ENCODE measurements at places on chromosomes 6 and 20.

DNA sequence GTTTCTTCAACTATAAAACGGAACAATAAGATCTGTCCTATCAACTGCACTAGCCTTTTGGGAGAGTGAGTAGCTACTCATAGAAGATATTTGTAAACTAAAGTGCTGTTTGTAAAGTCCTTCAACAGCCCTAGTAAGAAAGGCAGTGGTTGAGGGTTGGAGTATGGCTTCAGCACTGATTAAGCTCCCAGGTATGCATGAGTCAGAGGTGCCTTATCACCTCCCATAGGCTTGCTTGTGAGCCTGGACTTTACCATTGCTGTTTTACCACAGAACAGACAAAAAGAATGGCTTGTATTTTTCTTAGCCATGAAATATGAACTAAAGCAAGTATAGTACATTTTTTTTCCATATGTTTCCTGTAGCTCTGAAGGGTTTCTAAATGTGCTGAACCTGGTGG, 44.1 kb downstream of the SAMD3 start:
- H3K27ac ChIP-seq: no peak overlapping the region
- peaks cover 18% of the 10 kb centered on the region for H3K36me3 ChIP-seq
- H3K4me1 ChIP-seq: peaks cover 25% of the 10 kb centered on the region
- no peaks in the 10 kb centered on the region for H3K27me3 ChIP-seq
- no peak for DNase-seq
- H3K4me3 ChIP-seq: no peak overlapping the region

GRCh38 chr6:155089746-155090145, 94.6 kb downstream of the TIAM2 start:
- DNase-seq: no peak
- H3K4me3 ChIP-seq: no peak overlapping the region
- H3K36me3 ChIP-seq: no peaks in the 10 kb centered on the region
- H3K27me3 ChIP-seq: peaks cover 5% of the 10 kb centered on the region
- no peaks in the 10 kb centered on the region for H3K4me1 ChIP-seq

- peak overlapping the region; percentile 12 for H3K4me3 ChIP-seq
- peaks cover 2% of the 10 kb centered on the region for H3K36me3 ChIP-seq
- H3K27me3 ChIP-seq: no peaks in the 10 kb centered on the region
- no peak overlapping the region for H3K27ac ChIP-seq
- H3K4me1 ChIP-seq: peaks cover 19% of the 10 kb centered on the region
Measured at GRCh38 chr20:23928788-23929187, 49.2 kb upstream of the CST5 start.

GRCh38 chr6:131381052-131381708, 191.8 kb upstream of the ARG1 start:
- DNase-seq: no peak
- H3K4me1 ChIP-seq: peaks cover 13% of the 10 kb centered on the region
- no peak overlapping the region for H3K4me3 ChIP-seq
- H3K36me3 ChIP-seq: peaks cover 24% of the 10 kb centered on the region
- H3K27ac ChIP-seq: no peak overlapping the region
- H3K27me3 ChIP-seq: no peaks in the 10 kb centered on the region

- H3K4me3 ChIP-seq: no peak overlapping the region
- no peak overlapping the region for H3K27ac ChIP-seq
- DNase-seq: no peak
- H3K27me3 ChIP-seq: peaks cover 5% of the 10 kb centered on the region
Measured at GRCh38 chr20:17928211-17928611, 40.4 kb downstream of the SNX5 start.

DNA sequence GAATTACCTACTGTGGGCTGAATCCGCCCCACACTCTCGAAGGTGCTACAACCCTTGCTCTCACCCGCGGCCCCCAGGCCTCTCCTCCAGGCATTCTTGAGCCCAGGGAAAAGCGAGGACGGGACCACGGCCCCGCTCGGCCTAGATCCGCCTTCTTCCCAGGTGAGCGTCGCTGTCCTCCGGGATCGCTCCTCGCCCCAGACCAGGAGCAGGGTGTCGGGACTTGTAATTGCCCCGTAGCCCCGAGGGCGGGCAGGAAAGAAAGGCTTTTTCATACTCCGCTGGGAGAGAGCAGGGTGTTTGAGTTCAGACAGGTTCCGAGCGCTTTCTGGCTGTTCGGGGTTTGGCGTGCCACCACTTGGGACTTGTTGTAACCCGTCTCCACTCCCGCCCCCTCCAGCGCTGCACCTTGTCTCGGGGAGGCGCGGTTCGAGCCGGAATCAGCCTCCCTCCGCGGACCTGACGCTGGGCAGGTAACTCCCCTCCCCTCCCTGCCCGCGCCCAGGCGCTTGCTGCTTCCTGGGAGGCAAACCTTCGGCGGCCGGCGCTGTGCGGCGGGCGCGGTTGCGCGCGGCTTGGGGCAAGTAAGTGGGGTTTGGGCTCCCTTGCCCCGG, at the start of gene FAM83B:
TSS of gene FAM83B (plus strand) at position 529 of the 614 bp plus-strand sequence. CDS start 23,476 bp downstream, outside the sequence.
- no peak within 1 kb of the TSS for H3K4me3 ChIP-seq
- peaks cover 37% of the 10 kb centered on the region for H3K27me3 ChIP-seq
- no peaks in the 10 kb centered on the region for H3K36me3 ChIP-seq

DNA sequence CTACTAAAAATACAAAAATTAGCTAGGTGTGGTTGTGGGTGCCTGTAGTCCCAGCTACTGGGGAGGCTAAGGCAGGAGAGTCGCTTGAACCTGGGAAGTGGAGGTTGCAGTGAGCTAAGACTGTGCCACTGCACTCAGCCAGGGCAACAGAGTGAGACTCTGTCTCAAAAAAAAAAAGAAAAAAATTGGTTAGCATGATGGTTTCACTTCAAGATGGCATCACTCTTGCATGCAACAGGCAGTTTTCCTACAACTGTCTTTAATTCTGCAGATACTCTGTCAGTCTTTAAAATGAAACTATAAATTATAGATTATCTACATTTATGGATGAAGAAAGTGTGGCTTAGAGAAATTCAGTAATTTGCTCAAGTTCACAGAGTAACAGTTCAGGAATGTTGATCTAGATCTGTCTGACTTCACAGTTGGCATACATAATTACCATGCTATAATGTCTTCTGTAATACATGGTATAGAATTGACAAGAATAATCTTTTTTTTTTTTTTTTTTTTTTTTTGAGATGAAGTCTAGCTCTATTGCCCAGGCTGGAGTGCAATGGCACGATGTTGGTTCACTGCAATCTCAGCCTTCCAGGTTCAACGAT, 27.0 kb downstream of the ITCH start:
- H3K4me3 ChIP-seq: no peak overlapping the region
- peaks cover 21% of the 10 kb centered on the region for H3K36me3 ChIP-seq
- H3K27ac ChIP-seq: no peak overlapping the region
- H3K27me3 ChIP-seq: no peaks in the 10 kb centered on the region
- DNase-seq: no peak

GRCh38 chr6:32840604-32841246, 2.2 kb upstream of the TAP2 start:
- DNase-seq: peak; percentile 61
- H3K27me3 ChIP-seq: peaks cover 3% of the 10 kb centered on the region
- peak overlapping the region; percentile 99 for H3K27ac ChIP-seq

DNA sequence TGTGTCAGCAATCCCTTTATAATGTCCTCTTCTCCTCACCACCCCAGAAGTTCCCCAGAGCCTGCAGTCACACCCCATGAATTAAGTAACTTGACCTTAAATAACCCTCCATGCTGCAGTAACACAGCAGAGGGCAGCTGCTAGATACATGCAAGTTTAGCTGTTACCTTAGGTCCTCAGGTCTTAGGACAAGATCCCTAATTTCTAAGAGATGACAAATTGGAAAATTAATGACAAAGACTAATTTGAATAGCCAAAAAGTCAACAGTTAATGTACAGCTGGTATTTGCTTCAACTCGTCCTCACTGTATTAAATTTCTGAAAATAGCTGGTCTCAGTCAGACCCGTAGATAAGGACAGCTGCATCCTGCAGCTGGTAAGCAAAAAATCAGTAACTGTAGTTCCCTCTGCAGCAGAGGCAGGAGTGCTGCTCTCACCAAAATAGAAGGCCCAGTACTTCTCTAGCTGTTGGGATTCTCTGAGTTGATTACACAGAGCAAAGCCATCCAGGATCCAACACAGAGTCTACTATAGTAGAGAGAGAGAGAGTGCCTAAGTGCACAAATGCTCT, 62.4 kb downstream of the TNFRSF21 start:
- H3K4me1 ChIP-seq: peaks cover 37% of the 10 kb centered on the region
- no peaks in the 10 kb centered on the region for H3K36me3 ChIP-seq
- no peaks in the 10 kb centered on the region for H3K27me3 ChIP-seq
- H3K4me3 ChIP-seq: no peak overlapping the region

GRCh38 chr6:70708448-70708847, 40.8 kb downstream of the SMAP1 start:
- H3K27me3 ChIP-seq: no peaks in the 10 kb centered on the region
- H3K36me3 ChIP-seq: no peaks in the 10 kb centered on the region
- DNase-seq: no peak
- peaks cover 43% of the 10 kb centered on the region for H3K4me1 ChIP-seq
- no peak overlapping the region for H3K27ac ChIP-seq

DNA sequence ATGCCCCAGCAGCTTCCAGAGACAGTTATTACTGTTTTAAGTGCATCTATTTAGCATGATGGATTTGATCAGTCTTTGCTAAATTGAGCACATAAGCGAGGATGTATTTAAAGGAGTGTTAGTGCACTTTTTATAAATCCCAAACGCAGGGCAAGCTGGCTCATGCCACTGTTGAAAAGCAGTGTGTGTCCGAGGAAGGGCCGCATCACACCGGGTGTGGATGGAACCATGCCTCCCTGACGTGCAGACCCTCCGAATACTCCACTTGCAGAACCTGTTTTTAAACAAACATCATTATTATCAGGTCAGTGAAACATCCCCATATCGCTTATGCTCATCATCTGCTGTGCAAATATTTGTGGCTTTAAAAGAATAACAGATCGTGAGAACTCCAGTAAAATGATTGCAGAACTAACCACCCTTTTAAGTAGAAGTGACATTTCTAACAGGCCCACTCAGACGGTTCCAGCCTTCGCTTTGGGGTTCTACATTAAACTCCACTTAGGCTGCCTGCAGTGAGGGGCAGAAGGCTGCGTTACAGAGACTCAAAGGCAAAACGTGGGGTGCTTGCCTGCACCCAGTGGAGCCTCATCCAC, 190.1 kb downstream of the CDH4 start:
- no peak overlapping the region for H3K27ac ChIP-seq
- no peaks in the 10 kb centered on the region for H3K36me3 ChIP-seq
- H3K4me3 ChIP-seq: no peak overlapping the region
- no peak for DNase-seq

DNA sequence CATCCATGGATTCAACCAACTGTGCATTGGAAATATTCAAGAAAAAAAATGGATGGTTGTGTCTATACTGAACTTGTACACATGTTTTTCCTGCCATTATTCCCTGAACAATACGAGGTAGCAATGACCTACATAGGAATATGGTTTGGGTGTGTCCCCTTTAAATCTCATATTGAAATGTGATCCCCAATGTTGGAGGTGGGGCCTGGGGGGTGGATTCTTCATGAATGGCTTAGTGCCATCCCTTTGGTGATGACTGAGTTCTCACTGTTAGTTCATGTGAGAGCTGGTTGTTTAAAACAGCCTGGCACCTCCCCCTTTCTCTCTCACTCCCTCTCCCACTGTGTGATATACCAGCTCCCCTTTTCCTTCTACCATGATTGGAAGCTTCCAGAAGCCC, 139.8 kb upstream of the BACH2 start:
- peaks cover 17% of the 10 kb centered on the region for H3K4me1 ChIP-seq
- peaks cover 2% of the 10 kb centered on the region for H3K36me3 ChIP-seq
- H3K27me3 ChIP-seq: no peaks in the 10 kb centered on the region
- no peak overlapping the region for H3K4me3 ChIP-seq
- DNase-seq: no peak

DNA sequence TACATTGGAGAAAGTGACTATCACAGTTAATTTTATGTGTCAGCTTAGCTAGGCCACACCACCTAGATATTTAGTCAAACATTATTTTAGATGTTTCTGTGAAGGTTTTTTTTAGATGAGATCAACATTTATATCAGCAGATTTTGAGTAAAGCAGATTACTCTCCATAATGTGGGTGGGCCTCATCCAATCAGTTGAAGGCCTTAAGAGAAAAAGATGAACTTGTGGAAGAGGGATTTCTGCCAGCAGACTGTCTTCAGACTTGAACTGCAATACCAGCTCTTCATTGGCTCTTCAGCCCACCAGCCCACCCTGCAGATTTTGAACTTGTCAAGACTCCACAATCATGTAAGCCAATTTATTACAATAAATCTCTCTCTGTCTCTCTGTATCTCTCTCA, 25.1 kb upstream of the FBXO30 start:
- no peak overlapping the region for H3K27ac ChIP-seq
- no peak for DNase-seq
- no peak overlapping the region for H3K4me3 ChIP-seq
- peaks cover 2% of the 10 kb centered on the region for H3K36me3 ChIP-seq
- peaks cover 7% of the 10 kb centered on the region for H3K4me1 ChIP-seq

DNA sequence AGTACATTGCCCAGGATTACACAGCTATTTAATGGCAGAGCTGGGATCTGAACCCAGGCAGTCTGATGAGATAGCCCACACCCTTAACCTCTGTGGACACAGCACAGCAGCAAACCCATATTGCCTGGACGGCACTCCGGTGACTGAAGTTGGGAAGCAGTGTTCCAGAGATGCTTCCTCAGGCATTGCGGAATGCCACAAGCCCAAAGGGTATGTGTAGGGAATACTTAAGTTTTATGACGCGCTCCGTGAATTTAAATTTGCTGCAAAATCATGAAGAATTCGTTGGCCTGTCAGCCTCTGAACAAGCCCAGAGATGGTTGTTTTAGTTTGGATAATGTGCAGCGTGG, 46.4 kb downstream of the PSMG4 start:
- no peak for DNase-seq
- no peaks in the 10 kb centered on the region for H3K36me3 ChIP-seq
- no peak overlapping the region for H3K27ac ChIP-seq
- H3K4me3 ChIP-seq: no peak overlapping the region
- no peaks in the 10 kb centered on the region for H3K27me3 ChIP-seq
- H3K4me1 ChIP-seq: no peaks in the 10 kb centered on the region

DNA sequence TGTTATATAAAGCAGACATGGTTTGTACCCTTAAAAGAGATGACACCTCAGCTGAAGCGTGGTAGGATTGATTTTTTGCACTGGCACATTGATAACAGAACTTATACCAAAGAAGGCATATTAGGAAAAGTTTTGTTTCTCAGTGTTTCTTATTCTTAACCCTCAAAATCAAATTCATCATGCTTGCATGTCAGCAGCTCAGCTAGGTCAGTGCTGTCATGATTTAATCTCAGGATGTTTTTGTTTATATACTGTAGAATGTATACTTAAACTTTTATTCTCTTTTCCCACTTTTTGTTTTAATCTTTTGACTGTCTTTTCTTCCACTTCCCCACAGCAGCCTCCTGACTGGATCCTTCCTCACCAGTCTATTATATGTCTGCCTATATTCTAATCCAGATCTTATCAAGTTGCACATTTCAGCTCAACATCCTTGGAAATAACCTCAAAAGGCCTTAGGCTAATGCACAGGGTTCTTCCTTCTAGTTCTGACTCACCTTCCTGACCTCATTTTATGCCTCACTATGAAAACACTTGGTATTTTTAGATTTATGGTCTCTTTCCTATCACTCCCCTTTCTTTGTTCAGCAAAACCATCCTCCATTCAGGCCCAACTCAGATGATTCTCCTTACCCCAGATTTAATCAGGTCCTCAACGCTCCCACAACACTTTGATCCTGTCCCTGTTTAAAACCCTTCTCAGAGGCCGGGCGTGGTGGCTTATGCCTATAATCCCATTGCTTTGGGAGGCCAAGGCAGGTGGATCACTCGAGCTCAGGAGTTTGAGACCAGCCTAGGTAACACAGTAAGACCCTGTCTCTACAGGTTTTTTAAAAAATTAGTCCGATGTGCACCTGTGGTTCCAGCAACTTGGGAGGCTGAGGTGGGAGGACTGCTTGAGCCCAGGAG, 7.2 kb downstream of the HEBP2 start:
- peak overlapping the region; percentile 84 for H3K27ac ChIP-seq
- peaks cover 16% of the 10 kb centered on the region for H3K4me1 ChIP-seq
- H3K27me3 ChIP-seq: no peaks in the 10 kb centered on the region
- H3K36me3 ChIP-seq: peaks cover 33% of the 10 kb centered on the region
- DNase-seq: no peak
- H3K4me3 ChIP-seq: peak overlapping the region; percentile 40

All from activated naive CD8-positive, alpha-beta T cell treated with anti-CD3 and anti-CD28 coated beads for 36 hours (primary cell).